ENCODE measurements at places on chromosomes 13 and 19.

DNA sequence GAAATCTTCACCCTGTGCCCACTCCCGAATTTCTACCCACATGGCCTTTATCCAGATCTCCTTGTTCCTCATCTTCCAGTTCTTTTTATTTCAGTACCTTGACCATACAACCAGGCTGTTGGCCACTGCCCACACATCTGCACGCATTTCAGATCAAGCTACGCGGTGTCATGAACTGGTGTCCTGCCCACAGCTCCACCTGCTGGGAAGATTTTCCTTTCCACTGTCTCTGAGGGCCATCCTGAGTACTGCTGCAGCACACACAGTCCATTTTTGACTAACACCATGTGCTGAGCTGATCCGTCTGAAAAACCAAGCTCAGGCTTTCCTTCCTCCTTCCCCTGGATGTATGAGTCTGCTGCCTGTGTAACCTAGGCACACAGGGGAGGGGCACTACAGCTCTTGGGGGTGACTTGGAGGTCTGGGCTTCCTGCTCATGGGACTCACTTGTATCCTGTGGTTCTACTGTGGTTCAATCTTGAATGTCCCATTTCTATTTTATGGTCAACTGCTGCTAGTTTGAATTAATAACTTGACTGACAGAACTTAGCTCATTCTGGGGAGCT, 71.9 kb downstream of the WASF3 start:
- no peak for DNase-seq

- no peak for DNase-seq
These were observed 1152.2 kb upstream of the SPRY2 start for GRCh38 chr13:81493144-81493543.

GRCh38 chr13:100788540-100788939, 113.9 kb upstream of the TMTC4 start:
- no peak for DNase-seq

GRCh38 chr19:33580645-33581037, 41.1 kb upstream of the CHST8 start:
- no peak for DNase-seq

GRCh38 chr19:6813659-6814058, 41.2 kb downstream of the VAV1 start:
- DNase-seq = no peak

GRCh38 chr13:23671377-23671776, 101.2 kb downstream of the TNFRSF19 start:
- DNase-seq = no peak

DNA sequence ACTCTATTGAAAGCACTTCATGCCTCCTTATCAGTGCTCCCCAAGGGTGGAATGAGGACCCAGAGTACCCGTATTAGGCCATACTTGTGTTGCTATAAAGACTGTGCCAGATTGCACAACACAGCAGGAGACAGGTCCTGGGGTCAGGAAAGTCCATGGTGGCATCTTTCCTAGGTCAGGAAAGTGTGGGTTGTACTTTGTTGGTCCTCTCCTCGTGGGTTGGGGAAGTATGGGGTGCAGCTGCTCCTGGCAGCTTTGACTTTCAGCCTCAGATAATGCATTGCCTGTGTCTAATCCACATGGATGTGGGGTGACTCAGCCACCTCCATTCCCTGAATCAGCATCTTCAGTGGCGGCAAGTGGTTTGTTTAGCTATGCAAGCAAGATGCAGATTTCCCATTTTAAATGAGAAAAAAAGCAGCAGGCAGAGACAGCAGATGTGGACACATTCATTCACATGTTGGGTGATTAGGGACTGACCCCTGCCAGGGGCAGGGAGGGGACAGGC, 8.4 kb upstream of the CYP2B6 start:
- DNase-seq = no peak

- DNase-seq = no peak
These were observed 393.0 kb downstream of the ITGBL1 start for GRCh38 chr13:101845245-101846020.

DNA sequence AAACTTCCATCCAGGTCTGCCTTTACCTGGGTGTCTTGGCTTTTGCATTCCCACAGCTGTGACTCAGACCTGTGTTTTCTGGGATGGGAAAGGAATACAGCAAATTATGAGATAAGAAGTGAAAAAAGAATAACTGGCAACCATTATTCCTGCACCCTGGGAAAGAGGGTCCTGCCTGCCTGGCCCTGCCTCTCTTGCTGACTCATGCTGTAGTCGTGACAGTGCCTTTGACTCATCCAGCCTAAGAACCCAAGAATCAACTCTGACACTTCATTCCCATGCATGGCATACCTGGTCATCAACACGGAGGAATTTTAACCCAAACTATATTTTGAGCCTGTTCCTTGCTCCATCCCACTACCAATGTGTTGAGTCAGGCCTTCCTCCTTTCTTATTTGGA, 185.4 kb upstream of the SERP2 start:
- DNase-seq = no peak

DNA sequence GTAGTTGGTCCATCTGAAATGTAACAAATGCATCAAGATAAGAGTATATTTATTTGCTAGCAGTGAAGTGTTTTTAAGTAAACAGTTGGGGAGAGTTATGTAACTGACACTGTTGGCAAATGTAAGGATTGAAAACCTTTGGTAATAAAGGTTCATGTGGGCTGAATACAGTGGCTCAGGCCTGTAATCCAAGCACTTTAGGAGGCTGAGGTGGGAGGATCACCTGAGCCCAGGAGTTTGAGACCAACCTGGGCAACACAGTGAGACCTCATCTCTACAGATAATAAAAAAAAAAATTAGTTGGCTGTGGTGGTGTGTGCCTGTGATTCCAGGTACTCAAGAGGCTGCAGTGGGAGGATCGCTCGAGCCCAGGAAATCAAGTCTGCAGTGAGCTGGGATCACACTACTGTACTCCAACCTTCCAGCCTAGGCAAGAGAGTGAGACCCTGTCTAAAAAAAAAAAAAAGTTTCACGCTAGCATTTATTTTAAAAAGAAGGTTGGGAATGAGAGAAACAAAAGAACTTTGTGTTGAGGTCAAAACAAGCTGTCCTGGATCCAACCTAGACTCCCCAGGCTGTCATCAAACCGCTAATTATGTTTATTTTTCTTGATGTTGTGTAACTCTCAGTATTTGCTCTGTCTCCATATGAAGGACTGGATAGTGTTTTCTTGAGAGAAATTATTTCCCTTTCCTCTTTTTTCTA, 20.7 kb downstream of the SETDB2 start:
- DNase-seq = no peak

GRCh38 chr19:39927524-39928356, 6.7 kb downstream of the FCGBP start:
- no peak for DNase-seq

DNA sequence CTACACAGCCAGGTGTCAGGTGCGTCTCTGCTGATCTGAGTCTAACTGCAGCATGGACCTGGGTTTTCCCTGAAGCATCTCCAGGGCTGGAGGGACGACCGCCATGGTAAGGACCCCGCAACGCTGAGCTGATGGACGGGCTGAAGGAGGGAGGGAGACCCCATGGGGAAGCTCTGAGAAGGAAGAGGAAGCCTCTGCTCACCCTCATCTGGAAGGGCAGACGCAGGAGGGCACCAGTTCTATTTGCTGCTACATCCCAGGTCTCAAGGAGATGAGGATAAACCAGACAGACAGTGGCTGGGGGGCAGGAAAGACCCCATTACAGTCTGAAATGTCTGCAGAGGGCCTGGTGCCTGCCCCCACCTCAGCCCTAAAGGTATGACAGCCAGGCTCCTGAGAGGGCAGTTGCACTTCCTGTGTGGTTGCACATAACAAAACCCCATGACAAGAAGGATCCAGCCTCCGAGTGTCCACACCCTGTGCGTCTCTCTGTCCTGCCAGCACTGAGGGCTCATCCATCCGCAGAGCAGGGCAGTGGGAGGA, at the start of gene LILRA2:
Gene LILRA2 (plus strand): TSS at position 461 of the 543 bp plus-strand sequence. CDS start 89 bp downstream, outside the sequence.
- DNase-seq = no peak

GRCh38 chr19:28313633-28314032, 899.3 kb downstream of the UQCRFS1 start:
- DNase-seq = no peak

DNA sequence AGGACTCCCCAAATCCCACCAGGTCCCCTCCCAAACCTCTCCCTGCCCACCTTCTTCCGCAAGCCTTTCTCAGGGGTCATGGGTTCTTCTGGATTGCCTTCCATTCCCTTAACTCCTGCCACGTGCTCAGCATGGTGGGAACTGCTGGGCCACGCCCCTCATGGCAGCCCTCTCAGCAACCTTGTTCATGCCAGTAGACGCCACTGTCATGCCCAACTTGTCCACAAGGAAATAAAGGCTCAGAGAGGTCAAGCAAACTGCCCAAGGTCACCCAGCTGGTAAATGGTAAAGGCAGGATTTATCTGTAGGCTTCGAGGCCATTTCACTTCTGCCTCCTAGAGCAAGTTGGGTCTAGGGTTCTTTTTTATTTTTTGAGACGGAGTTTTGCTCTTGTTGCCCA, 10.9 kb downstream of the PRAM1 start:
- DNase-seq = no peak

- no peak for DNase-seq
These were observed 349.0 kb downstream of the LMO7 start for GRCh38 chr13:75985132-75985531.
